ENCODE measurements at places on chromosomes 11 and 22.

- no peak for DNase-seq
These were observed 49.0 kb downstream of the RPUSD4 start for GRCh38 chr11:126162306-126163030.

- peak; percentile 22 for DNase-seq
These were observed 20.1 kb upstream of the SWAP70 start for GRCh38 chr11:9643751-9644150.

- no peak for DNase-seq
These were observed 20.9 kb downstream of the NCF4 start for GRCh38 chr22:36881504-36882245.

GRCh38 chr11:14190992-14191778, 167.8 kb downstream of the RRAS2 start:
- no peak for DNase-seq

- no peak for DNase-seq
These were observed 2.1 kb downstream of the AIP start for GRCh38 chr11:67484847-67485311.

DNA sequence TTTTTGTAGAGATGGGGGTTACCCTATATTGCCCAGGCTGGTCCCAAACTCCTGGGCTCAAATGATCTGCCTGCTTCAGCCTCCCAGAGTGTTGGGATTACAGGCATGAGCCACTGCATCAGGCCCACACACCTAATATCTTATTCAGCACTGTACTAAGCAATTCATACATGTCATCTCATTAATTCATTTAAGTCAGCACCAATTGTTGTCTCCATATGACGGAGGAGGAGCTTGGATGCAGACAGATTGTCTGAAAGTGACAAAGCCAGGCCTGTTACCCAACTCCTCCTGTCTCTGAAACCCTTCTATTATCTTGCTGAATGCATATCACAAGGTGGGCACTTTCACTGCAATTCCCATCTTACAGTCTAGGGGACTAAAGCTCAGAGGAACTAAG, 57.5 kb upstream of the ALX4 start:
- DNase-seq = no peak

Measured in kidney tubule cell (primary cell).